ENCODE measurements at places on chromosomes 2 and 18.

- DNase-seq, result peak; percentile 77
Observed at GRCh38 chr2:150207979-150208378, 279.5 kb downstream of the RND3 start.

DNA sequence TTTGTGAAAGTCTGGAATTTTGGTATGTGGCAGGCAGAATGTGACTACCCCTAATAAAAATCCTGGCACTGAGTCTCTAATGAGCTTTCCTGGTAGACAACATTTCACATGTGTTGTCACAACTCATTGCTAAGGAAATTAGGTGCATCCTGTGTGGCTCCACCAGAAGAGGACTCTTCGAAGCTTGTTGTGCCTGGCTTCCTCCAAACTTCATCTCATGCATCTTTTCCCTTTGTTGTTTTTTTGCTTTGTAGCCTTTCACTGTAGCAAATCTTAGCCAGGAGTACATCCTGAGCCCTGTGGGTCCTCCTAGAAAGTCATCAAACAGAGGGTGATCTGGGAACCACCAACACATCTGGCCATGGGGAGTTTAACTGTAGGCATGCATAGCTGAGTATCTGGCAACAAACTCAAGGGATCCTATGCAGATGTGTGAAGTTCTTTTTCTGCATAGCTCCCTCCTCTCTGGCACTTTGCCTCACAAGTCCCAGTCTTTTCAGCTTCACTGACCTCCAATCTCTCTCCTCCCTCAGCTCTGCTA, 42.1 kb upstream of the SERTAD2 start:
- no peak for DNase-seq

GRCh38 chr2:134194519-134194918, 59.4 kb upstream of the MGAT5 start:
- no peak for DNase-seq

DNA sequence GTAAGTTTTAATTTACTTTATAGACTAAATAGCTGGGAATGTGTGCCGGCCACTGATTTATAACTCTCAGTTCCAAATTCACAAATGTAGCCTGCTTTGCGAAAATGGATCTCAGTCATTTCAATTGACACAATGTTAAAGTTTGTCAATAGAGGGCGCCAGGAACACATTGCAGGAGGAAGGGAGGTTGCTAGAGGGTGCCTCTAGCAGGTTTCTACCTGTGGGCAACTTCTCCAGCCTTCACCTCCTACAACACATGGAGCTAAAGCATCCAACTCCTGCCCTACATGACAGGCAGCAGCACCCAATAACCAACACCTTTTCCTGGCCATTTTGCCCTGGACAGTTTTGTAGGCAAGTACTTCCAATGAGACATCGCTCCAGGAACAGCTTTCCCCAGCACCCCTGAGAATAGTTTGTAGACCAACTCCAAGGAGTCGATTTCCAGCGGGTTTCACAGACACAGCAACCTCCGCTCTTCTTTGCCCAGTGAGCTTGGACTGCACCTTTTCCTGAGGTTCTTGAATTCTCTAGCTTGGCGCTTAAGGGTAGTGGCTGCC, 784.8 kb upstream of the CDH2 start:
- peak; percentile 9 for DNase-seq

DNA sequence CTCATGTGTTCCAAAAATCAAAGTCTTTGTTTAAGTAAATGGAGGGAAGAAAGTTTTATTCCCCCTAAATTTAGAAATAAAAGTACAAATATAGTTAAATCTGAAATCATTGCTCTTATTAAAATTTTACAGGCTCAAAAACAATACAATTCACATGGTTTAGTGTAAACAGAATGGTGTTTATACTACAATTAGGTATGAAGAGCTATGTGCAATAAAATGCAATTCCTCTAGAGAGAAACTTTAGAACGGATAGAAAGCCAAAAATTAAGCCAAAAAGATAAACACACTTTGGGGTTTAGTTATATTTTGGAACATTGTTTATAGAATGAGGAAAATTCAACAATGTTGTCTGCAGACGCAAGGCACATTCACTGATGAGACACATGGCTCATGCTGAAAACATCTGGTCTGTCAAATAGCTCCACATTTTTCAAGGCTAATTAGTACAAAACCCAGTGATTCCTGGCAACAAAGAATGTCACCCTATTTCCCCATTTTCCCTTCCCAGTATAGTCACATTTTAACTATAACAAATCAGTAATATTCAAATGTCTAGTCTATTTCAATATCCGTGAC, 103.3 kb downstream of the EXOC6B start:
- peak; percentile 64 for DNase-seq

DNA sequence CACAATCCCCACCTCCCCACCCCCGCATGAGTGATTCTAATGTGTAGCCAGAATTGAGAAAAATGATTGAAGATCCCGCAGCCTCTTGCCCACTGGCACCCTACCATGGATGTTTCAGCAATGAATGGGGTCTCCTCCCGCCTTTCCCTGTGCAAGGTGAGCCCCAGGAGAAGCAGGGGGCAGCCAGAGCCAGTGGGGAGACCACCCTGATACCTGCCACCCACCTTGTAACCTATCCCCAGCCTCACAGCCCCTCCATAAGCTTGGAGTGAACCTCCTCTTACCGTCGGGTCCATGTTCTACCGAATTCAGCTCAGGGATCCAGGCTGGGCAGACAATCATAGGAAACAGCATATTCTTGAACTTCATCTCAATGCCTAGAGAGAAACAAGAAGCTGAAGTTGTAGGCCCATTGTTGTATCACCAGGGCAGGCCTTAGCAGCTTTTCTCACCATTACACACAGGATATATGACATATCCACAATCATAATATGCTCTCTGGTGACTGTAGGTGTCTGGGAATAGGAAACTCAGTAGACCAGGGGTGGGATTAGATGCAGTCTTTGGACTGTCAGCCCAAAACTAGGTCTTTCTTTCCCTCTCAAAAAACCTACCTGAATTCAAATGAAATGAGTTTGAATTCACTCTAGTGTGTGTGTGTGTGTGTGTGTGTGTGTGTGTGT, 30.9 kb downstream of the XDH start:
- no peak for DNase-seq

- no peak for DNase-seq
Observed at GRCh38 chr2:43737855-43738254, 36.0 kb upstream of the DYNC2LI1 start.

- no peak for DNase-seq
Observed at GRCh38 chr2:144330951-144331673, 188.8 kb downstream of the ZEB2 start.

DNA sequence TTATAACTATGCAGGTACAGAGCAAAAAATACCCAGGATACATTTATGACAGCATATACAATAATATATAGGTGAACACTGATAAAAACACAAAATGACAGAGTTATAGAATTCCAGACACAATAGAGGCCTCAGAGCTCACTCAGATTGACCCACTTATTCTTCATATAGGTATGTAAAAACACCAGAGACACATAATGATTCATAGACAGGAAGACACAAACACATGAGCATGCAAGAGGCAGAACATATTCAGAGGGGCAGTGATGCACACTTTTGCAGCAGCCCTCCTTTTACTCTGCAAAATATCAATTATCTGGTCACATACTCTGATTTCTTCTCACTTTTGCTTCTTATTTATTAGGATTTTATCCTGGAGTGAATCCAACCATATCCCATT, 633.3 kb upstream of the ACVR2A start:
- no peak for DNase-seq

- DNase-seq, result no peak
Observed at GRCh38 chr2:230871361-230872150, 6.8 kb downstream of the ITM2C start.

- no peak for DNase-seq
Observed at GRCh38 chr18:61503688-61504087, 170.5 kb downstream of the CDH20 start.

- no peak for DNase-seq
Observed at GRCh38 chr2:168748461-168748860, 54.0 kb upstream of the NOSTRIN start.

DNA sequence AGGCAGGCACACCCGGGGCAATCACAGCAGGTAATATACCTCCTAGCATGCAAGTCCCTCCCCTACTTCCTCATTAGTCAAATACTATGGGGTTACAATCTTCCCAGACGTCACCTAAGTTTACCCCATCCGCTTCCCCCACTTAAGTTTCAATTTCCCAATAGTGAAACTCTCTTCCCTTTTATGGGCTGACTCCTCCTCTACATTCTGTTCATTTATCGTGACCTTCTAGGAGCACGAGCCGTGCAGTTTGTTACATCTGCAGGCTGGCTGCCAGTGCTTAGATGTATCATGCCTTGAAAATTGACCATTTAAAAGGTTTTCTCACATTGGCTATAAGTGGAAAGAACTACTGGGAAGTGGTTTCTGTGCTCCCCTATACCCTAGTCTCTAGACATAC, 1357.8 kb upstream of the CRIM1 start:
- no peak for DNase-seq

DNA sequence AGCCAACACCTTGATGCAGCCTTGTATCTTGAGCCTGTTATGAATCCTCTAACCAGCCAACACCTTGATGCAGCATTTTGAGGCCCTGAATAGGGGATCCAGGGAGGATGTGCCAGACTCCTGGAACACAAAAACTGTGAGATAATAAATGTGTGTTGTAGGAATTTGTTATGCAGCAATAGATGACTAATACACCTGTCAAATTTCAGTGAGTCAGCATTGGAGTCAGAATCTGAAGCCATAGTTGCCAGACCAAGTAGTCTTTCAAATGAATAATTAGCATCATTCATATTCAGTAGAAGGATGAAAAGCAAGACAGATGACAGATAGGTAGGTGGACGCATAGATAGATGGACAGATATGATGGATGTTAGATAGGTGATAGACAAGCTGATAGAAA, 942.5 kb upstream of the SLC39A10 start:
- no peak for DNase-seq

DNA sequence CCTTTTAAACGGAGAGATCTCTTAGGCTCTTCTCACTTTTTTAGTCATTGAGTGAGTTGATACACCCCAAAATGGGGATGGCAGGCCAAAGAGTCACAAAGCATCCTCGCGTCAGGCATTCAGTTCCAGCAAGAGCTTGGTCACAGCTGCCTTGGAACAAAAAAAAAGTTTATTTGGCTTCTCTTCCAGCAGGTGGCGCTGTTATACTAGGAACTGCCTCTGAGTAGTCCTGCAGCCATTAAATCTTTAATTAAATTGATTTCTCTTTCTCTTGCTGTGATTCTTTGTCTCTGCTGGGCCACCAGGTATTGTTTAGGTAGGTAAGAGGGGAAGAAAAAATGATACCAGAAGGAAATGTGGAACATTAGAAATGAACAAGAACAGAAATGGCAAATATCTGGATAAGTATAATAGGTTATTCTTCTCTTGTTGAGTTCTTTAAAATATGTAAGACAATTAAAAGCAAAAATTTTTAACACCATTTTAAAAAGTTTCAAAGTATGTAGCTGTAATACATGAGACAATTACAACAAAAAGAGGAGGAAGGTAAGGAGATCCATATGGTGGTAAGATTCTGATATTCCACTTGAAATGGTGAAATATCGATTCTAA, 175.1 kb downstream of the GALNT1 start:
- DNase-seq, result peak; percentile 29

- no peak for DNase-seq
Observed at GRCh38 chr2:13560322-13560721, 843.6 kb downstream of the TRIB2 start.

GRCh38 chr2:183948861-183949260, 649.5 kb upstream of the ZNF804A start:
- peak; percentile 3 for DNase-seq

DNA sequence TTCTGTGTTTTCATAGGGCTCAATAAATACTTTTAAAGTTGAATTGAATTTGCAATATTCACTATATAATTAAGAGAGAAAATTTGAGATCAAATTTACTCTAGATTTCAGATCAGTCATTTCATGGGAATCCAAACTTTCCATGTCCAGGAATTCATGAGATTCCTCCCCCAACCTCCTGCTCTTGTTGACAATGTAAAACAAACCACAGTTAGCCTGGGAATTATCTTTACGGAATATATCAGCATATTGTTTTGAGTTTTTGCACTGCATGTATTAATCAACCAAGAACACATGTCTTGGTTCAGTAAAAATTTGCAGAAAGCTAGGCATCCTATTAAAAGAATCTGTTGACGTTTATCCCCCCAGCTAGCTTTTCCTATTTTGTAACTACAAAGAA, 42.3 kb downstream of the CYP1B1 start:
- DNase-seq, result no peak

DNA sequence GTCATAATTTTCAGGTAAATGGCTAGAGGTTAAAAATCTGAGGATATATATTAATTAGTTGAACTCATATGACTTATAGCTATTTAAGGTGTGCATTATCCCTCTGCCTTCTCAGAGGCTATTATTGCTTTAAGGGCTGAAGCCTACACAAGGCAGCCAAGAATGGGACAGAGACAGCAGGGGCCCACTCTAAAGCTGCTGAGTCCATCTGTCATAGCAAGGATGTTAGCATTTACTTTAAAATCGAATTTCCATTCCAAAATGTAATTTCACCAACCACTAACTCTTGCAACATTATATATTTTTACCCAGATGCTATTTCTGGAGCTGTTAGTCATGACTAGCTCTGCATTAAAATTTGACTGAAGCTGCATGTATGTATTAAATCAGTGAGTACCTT, 236.3 kb upstream of the FSIP2 start:
- DNase-seq, result no peak

GRCh38 chr18:24736662-24737330, 276.4 kb downstream of the HRH4 start:
- DNase-seq, result no peak

- no peak for DNase-seq
Observed at GRCh38 chr2:19141234-19142004, 217.0 kb downstream of the OSR1 start.
